Suprapubic skin (tissue), 4 donors: ENCODE measurements at places on chromosomes 16 and 17. TPM values are rescaled to one million over a fixed set of nuclear protein-coding genes. Genes with fewer than 3 reads are reported as not detected.
A peak's percentile ranks its signal among the peaks of the same experiment; 100 is the strongest.

Gene DNAAF8
- total RNA-seq: 0.36 TPM

Gene CEMP1
- not detected for total RNA-seq

Gene TBC1D3G
- total RNA-seq: not detected

- no peak for DNase-seq
- no peaks in the 10 kb centered on the region for H3K4me1 ChIP-seq
- H3K27me3 ChIP-seq: no peaks in the 10 kb centered on the region
- no peaks in the 10 kb centered on the region for H3K36me3 ChIP-seq
- H3K4me3 ChIP-seq: no peak overlapping the region
- H3K27ac ChIP-seq: no peak overlapping the region
These were observed 56.3 kb upstream of the CDH11 start for GRCh38 chr16:65178151-65178550.

DNA sequence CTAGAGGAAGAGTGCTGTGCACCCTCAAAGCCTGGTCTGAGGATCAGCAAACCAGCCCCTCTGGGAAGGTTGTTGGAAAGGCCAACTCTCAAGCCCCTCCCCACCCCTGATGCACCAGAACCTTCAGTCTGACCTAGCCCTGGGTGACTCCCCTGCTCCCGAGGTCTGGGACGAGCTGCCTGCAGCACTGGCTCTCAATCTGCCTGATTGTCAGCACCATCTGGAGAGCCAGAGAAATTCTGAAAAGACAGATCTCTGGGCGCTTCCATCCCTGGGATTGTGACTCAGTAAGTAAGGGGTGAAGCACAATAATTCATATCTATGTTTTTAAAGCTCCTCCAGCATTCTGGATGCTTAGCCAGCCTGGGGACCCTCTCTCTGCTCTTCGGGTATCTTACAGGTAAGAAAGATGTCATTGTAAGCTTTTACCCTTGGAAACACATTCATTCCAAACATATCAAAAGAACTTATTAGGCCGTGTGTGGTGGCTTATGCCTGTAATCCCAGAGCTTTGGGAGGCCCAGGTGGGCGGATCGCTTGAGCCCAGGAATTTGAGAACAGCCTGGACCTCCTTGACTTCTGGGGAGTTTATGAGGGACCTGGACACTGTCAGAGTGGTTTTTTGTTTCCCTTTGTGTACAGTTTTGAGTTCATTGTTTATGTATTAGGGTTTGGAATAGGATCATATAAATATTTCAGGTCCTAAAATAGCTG, 147.5 kb downstream of the KCNJ12 start:
- H3K4me1 ChIP-seq: peaks cover 11% of the 10 kb centered on the region
- no peak overlapping the region for H3K4me3 ChIP-seq
- no peak overlapping the region for H3K27ac ChIP-seq
- no peaks in the 10 kb centered on the region for H3K36me3 ChIP-seq

DNA sequence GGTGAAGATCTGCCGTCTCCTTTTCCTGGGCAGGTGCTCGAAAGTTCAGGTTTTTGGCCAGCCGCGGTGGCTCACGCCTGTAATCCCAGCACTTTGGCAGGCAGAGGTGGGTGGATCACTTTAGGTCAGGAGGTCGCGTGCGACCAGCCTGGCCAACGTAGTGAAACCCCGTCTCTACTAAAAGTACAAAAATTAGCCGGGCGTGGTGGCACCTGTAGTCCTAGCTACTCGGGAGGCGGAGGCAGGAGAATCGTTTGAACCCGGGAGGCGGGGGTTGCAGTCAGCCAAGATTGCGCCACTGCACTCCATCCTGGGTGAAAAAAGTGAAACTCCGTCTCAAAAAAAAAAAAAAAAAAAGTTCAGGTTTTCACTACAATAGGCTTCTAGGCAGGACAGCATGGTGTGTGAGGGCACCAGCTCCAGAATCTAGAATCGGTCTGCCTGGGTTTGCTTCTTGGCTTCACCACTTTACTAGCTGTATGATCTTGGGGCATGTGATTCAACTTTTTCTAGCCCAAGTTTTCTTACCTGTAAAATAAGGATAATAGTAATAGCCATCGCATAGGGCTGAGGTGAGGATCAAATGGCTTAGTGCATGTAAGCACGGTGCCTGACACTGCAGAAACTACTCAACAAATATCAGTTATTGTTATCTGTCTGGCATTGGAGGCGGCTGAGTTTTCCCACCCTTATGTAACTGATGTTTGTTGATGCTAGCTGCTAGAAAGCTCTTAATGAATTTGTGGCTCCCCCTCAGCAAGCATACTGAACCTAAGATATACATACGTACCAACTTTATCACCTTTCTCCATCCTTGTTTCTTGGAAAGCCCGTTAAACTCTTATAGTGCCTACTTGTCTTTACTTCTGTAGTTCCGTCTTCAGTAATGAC, 1.3 kb downstream of the PSMD12 start:
- peaks cover 3% of the 10 kb centered on the region for H3K36me3 ChIP-seq
- no peaks in the 10 kb centered on the region for H3K27me3 ChIP-seq
- H3K27ac ChIP-seq: peak overlapping the region; percentile 96
- H3K4me3 ChIP-seq: peak overlapping the region; percentile 96
- DNase-seq: no peak

GRCh38 chr16:24504472-24505345, 34.7 kb upstream of the RBBP6 start:
- H3K36me3 ChIP-seq: no peaks in the 10 kb centered on the region
- no peak for DNase-seq
- H3K4me3 ChIP-seq: no peak overlapping the region
- H3K27me3 ChIP-seq: peaks cover 13% of the 10 kb centered on the region
- H3K4me1 ChIP-seq: no peaks in the 10 kb centered on the region

DNA sequence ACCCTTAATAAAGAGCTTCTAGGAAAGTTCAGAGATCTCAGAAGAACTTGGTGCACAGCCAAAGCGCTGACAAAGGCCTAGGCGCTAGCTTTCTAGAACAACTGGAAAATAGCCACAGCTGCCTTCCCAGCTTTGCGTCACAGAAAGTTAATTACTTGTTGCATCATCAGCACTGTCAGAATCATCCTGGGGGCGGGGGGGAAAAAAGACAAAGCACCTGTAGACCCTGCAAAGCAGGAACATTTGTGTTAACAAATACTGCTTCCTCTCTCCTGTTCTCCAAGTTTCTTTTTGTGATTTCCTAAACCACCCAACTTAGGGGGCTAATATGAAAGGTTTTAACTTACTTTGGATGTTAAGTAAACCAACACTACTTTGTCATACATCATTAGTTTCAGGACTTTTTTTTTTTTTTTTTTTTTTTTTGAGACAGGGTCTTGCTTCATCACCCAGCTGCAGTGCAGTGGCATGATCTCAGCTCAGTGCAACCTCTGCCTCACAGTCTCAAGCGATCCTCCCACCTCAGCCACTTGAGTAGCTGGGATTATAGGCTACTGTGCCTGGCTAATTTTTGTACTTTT, 4.8 kb upstream of the AARSD1 start:
- no peaks in the 10 kb centered on the region for H3K36me3 ChIP-seq
- no peak overlapping the region for H3K4me3 ChIP-seq
- no peaks in the 10 kb centered on the region for H3K27me3 ChIP-seq
- DNase-seq: no peak
